ENCODE measurements at places on chromosomes 1 and 21.

- DNase-seq: no peak
Measured at GRCh38 chr1:14149431-14149830, 449.1 kb upstream of the KAZN start.

DNA sequence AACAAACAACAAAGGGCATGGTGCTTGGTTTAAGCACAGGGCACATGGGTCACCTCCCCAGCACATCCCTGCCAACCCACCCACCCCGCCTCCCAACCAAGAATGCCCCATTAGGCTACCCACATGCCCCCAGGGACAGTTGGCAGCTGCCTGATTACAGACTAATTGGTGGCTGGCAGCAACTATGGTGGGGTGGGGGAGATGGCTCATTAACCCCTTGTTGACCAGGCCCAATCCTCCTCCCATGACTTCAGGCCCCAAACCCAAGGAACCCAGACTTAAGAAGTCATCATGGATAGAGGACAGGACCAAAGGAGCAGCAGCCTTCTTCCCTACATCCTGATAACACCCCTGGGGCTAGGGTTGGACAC lies 1.3 kb downstream of the RIMS3 start:
- DNase-seq: no peak

DNA sequence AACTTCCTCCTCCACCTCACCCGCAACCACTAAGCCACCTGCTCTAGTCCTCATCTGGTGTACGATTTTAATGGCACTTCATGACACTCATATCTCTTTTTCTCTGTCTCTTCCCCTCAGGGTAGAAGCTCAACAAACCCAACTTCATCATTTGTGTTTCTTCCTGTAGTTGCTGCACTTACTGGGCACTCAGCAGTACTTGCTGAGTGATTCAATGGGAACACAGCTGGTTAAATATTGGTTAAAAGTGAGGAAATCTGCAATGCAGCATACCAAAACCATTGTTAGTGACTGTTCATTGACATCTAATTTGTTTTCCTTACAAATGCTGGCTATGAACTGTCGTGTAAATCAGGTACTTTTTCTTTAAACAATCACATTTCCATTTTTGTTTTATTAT lies 541.1 kb upstream of the PRMT6 start:
- DNase-seq: no peak

GRCh38 chr1:243268751-243269460 lies 13.1 kb downstream of the SDCCAG8 start:
- DNase-seq: no peak
